Large intestine (tissue), 12 donors: ENCODE measurements at places on chromosomes 5 and 9.

DNA sequence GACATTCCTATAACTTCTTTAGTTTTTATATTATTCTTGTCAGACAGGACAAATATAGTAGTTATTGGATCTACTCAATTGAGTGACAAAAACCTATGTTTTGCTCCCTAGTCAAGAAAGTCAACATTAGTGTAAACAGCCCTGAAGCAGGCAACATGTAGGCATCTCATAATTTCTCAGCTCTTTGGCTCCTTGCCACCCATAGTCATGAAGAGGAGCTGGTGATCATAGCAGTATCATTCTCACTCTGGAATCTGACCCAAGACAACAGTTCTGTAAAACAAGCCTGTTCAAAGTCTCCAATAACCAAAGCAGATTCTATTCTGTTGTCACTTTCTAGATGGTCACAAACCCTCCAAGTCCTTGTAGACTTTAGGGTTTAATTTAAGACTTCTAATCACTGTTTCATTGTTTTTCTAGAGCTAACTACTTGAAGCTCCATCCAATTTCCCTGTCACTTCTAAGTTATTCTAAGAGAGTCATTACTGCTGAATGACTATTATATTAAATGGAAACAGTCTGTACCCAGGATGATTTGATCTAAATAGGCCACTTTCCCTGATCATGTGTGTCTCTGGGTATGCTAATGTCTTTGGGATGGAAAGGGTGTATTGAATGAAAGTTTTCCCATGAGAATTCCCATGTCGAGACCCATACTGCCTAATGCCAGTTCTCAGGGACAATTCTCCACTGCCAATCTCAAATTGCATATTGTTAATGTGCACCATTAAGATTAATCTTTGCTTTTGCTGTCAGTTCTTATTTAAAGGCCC, 533.3 kb downstream of the ACTL7B start:
- no peak for DNase-seq

GRCh38 chr9:35102465-35102768, 514 bp downstream of the STOML2 start:
- no peak for DNase-seq

DNA sequence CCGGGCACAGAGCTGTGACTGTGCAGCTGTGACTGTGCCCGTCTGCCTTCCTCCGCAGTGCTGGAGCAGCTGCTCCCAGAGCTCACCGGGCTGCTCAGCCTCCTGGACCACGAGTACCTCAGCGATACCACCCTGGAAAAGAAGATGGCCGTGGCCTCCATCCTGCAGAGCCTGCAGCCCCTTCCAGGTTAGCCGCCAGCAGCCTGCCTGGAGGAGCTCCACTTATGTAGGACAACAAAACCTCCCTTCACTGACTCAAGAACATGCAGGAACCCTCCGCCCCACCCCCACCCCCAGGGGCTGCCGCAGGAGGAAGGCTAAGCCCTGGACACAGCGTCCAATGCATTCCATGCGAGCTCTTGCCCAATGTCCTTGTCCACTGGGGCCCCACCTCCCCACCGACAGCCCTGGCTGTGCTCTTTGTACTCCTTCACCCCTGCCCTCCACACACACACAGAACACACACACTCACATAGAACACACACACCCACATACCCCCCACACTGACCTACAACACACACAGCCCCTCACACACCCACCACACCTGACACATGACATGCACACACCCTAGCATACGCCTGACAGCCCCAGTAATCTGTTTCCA, 27.9 kb downstream of the AFAP1L1 start:
- peak; percentile 59 for DNase-seq

DNA sequence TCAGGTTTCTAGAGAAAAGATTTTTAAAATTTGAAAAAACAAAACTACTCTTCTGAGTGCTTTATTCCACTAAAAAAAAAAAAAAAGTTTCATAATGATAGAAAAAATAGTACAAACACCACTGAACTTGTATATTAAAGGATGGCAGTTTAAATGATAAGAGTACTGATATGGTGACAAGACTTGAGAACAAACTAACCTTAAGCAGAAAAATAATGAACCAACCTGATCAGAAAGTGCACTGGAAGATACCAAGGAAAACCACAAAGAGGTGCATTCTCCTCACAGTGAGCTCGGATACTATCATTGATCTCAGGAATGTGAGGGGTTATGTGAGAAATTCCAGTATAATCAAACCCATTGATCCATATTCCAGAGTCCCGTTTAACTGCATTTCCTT, 34.3 kb downstream of the ERMP1 start:
- no peak for DNase-seq

GRCh38 chr9:10230512-10230911, 382.3 kb downstream of the PTPRD start:
- no peak for DNase-seq

GRCh38 chr5:53965459-53965858, 344.9 kb downstream of the ARL15 start:
- DNase-seq = no peak

DNA sequence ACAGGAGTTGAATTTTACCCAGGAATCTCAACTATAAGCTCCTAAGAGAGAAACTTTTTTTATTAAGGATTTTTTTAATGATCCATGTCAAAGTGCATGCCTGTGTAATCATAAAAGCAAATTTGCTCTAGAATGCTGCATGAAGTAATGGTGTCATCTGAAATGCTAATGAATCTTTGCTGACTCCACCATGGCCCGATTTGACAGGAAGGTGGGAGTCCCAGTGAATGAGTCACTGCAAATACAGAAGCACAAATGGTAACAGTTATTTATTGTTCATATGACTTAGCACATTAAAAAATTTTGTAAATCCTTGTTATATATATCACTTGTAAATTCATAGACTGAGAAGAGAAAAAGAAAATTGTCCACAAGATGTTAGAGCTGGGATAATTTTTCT, 341.3 kb downstream of the RASEF start:
- DNase-seq = no peak

DNA sequence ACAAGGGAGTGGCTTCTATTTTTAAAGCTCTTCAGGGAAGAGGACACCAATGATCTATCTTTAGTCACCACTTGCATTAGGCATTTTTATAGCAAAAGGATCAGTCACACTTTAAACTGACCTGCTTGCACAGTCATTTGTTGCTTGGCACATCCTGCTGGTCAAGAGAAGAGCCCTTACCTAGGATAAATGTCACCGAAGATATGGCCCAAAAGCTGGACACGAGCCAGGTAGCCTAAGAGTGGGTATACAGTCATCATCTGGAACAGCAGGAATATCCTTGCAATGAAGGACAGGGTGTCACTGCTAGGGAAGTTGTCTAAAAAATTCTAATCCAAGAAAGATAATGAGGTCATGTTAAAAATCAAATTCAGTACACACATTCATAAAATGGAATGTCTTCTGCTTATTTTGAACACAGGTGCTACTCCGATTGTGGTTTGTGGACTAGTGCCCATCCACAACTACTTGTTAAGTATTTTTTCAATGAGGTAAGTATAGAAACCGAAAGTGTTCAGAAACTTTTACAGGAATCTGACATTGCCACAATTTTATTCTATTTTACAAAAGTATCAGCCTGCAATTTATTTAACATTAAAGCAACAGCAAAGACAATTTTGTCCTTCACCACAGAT, 78.4 kb downstream of the SLC38A9 start:
- no peak for DNase-seq

GRCh38 chr5:113723021-113723420, 209.5 kb downstream of the YTHDC2 start:
- no peak for DNase-seq

GRCh38 chr5:155128786-155129512, 115.4 kb downstream of the KIF4B start:
- no peak for DNase-seq

DNA sequence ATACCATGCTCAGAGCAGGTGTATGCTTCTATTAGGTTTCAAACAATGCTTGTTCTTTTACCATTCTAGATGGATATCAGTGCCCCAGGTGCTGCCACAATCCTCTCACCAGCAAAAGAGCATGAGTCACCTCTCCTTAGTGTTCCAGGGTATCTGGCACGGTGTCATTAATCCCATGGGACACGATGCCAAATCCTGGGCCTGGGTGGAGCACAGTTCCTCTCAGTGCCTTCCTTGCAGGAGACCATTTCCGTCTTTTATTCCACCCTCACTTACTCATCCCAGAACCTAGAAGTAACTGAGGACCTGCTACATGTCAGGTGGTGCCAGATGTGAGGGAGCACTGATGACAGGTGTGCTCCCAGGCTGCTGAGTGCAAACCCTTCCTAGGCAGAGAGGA, 1.3 kb upstream of the OR13J1 start:
- DNase-seq = no peak

GRCh38 chr5:127206320-127207113, 84.1 kb upstream of the MEGF10 start:
- DNase-seq = no peak

- peak; percentile 98 for DNase-seq
Observed at GRCh38 chr9:89661956-89662717, 57.3 kb downstream of the GADD45G start.

- no peak for DNase-seq
Observed at GRCh38 chr5:126947146-126948010, 83.0 kb downstream of the MARCHF3 start.

DNA sequence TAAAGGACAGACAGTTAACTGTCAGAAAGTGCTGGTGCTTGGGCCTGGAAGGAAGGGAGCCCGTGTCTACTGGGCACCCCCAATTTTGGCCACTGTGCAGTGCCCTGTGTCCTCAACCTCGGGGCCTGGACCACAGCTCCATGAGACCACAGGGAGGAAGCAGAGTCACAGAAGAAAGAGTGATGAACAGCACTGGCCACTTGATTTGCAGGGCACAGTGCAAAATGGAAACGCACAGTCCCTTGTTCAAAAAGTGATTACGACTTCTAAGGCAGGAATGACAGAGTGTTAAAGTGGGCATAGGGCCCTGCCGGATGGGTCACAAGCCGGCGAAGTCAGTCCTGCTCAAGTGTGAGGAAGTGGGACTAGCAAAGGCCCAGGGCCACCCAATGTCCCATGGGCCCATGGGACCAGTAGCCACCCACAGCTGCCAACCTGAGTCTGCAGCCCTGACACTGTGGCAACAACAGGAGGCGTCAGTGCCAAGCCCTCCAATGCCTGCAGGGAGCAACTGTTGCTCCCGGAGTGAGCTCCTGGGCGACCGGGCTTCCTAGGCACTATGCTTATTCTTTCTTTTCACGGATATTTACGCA, 85.4 kb downstream of the ADAMTS2 start:
- no peak for DNase-seq

GRCh38 chr5:178895615-178896571, at the start of gene ZFP2:
Gene ZFP2 (plus strand): TSS chr5:178895913. CDS start chr5:178931314, 35,401 bp downstream.
- DNase-seq = peak; percentile 59

GRCh38 chr9:86549920-86550319, 195.7 kb upstream of the TUT7 start:
- DNase-seq = no peak

DNA sequence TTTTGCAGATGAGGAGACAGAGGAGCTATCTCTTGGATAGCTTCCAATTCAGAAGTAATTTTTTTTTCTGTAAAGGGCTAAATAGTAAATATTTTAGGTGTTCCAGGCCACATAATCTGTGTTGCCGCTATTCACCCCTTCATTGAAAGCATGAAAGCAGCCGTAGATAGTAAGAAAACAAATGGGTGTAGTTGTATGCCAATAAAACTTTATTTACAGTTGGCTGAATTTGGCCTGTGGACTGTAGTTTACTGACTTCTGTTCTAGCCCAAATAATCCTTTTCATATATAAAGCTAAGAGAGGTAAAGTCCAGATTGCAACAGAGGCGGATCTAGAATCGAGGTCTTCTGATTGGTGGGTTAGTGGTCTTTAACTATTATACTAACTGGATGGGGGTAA, 128.9 kb downstream of the SLF1 start:
- DNase-seq = no peak

GRCh38 chr5:1090538-1090937, 21.3 kb downstream of the SLC12A7 start:
- no peak for DNase-seq

GRCh38 chr5:105230516-105231157, 1668.0 kb upstream of the NUDT12 start:
- DNase-seq = peak; percentile 1

DNA sequence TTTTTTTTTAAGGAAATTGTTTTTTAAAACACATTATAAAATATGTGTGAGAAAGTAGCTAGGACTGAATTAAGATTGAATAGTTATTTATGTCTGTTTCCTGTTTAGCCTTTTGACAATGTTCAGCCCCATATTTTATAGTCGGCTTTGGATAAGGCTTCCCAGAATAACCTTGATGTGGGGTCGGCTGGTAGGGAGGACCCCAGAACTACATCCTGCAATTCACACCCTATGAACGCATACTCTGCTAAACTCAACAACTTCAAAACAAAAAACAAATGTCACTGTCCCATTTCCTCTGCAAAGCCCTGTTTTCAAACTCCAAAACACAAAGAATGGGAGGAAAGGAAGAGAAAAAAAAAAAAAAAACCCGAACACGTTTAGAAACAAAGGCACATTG, 63.1 kb downstream of the ARL15 start:
- DNase-seq = no peak

GRCh38 chr5:68886814-68887213, 207.0 kb upstream of the SLC30A5 start:
- DNase-seq = no peak

- DNase-seq = no peak
Observed at GRCh38 chr9:18073002-18073401, 401.0 kb upstream of the ADAMTSL1 start.

GRCh38 chr5:69265931-69266330, 31.2 kb downstream of the CDK7 start:
- DNase-seq = no peak

GRCh38 chr5:28726815-28727214, 1688.4 kb upstream of the CDH9 start:
- DNase-seq = no peak

- DNase-seq = no peak
Observed at GRCh38 chr5:66362687-66363086, 218.6 kb downstream of the SREK1 start.

- DNase-seq = no peak
Observed at GRCh38 chr9:113501852-113502251, 38.3 kb downstream of the RGS3 start.

GRCh38 chr5:59003641-59004040, 420.8 kb downstream of the RAB3C start:
- DNase-seq = no peak

DNA sequence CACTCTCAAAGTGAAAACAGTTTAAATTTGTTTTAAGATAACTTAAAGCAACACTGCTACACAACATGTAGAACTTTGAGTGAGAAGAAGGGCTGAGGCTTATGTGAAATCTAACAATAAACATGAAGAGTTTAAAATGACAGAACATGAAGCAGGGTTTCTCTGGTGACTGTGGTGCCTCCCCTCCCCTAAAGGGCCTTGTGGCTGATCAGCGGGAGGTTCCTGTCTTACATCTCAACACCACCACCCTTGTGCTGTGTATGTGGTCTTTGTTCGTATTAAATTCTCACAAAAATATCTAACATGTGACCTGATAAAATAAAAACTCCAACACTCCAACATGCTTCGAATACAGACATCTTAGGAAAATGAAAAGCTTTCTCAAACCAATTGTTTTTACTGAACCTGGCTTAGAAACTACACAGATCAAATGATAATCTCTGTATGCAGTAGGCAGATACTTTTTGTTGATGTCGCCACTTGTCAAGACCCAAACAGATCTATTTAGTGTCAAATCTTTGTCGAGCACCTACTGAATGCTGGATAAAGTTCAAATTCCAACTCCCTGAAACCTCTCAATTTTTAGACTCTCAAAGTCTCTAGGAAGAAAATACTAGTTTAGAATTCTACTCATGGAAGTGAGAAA, 9.9 kb upstream of the IQGAP2 start:
- DNase-seq = no peak
